ENCODE measurements at places on chromosomes 11 and 22.

- DNase-seq: peak; percentile 5
Observed at GRCh38 chr22:19260804-19261203, 30.7 kb downstream of the CLTCL1 start.

GRCh38 chr11:62601122-62601371 lies 618 bp downstream of the MTA2 start:
- DNase-seq: no peak

DNA sequence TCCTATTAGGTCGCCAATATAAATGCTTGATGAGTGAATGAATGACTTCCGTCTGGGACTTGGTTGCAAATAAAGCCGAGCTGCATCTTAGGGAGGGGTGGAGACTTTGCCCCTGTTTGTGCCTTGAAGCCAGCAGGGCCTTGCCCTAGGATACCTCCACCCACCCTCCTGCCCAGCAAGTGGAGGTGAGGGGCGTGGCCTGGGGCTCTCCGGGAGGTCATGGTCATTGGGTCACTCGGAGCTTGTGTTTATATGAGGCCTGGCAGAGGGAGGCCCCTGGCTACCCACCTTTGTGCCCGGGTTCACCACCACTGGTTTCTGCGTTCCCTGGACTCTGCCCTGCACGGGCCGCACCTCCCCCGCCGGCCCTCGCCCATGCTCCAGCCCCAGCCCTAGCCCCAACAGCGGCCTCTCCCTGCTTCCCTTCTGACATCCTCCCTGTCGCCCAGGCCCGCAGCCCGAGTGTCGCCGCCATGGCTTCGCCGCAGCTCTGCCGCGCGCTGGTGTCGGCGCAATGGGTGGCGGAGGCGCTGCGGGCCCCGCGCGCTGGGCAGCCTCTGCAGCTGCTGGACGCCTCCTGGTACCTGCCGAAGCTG lies 4.3 kb downstream of the MPST start:
- no peak for DNase-seq

GRCh38 chr11:35318977-35319925 lies 100.1 kb downstream of the SLC1A2 start:
- DNase-seq: peak; percentile 12

GRCh38 chr22:46576556-46577367 lies 39.3 kb upstream of the CELSR1 start:
- peak; percentile 68 for DNase-seq

DNA sequence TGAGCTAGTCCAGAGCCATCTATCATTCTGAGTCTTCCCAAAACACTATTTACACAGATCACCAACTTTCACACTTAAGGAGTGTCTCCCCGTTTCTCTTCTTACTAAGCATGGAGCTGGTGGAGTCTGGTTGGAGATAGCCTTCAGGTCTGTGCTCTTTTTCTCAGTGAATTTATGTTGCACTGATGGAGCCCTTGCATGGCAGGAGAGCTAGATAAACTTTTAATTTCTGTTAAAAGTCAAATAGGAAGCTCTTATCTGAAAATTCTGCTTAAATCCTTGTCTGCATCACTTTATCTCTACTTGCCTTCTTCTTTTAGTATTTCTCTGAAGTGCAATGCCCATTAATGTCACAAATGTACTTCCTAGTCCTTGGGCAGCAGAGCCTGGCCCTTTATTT lies 63.4 kb downstream of the ST3GAL4 start:
- no peak for DNase-seq

DNA sequence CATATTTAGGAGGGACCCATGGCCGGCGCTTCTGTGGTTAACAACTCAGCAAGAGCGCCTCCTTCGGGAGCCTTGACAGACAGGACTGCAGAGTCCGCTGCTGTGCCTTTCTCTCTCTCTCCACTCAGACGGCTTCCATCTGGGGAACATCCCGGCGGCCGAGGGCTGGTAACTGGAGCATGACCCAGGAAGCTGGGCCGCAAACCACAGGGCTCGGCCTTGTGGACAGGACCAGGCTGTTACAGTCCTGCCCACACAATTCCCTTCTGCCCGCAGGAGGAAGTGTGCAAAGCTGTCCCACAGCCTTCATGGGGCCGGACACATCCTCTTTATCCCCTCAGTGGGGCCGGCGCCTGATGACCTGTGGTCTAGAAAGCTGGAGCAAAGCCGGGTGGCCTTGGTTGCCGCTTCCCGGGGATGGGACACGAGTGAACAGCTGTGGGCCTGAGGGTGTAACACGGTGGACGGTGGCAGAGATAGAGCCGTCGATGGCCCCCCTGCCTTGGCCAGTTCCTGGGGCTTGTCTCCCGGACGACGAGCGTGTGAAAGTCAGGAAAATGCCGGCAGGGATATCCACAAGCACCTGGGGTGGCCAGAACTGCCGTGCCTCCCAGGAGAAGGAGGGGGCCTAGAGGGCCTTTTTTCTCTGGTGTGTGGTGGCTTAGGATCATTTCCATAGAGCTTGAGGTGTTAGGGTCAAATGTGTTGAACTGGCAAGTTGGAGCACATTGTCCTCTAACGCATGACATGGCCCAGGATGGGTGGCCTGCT lies 50.1 kb downstream of the FBLN1 start:
- DNase-seq: no peak

DNA sequence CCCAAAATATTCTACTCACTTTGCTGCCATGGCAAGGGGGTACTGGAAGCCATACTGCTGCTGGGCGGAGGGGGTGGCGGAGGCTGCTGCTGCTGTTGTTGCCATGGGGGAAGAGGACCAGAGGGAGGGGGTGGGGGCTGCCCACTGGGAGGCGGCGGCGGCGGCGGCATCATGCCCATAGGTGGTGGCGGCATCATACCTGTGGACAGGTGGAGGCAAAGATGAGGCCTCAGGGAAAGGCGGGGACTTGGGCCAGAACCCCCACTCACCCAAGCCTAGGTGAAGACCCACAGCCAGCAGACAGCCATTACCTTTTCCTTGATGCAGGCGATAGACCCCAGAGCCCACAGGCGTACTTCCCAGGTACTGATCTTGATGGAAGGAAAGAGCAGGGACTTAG lies 7.1 kb upstream of the PYGM start:
- DNase-seq: no peak

DNA sequence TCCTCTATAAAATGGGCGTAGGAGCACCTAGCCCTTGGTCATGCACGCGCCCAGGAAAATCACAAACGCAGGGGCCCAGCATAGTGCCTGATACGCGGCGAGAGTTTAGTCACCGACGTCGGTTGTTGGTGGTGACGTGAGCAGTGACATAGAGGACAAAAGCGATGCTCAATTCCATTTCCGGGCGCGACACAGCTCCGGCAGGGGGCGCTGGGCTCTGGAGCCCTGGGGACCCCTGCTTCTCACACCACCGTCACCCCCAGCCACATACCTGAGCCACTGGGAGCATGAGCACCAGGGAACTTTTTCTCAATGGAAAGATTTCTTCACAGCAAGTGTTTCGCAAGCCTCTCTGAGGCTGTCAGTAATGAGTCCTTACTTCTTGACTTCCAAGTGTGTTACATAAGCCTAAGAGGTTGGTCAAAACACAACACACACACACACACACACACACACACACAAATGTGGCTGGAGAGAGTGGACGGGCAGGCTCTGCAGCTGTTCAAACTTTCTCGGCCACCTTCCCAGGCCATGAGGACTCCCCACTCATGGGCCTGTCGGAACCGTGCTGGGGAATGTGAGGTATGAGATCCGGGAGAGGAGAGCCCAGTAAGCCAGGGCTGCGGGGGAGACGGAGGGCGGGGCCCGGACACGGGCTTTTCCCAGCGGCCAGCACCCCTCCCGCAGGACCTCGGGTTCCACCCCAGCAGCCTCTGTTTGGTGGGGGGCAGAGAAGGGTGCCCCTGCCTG lies 36.9 kb upstream of the LINC01488 start:
- DNase-seq: no peak

- no peak for DNase-seq
Observed at GRCh38 chr22:48310740-48311139, 1516.9 kb downstream of the BRD1 start.

DNA sequence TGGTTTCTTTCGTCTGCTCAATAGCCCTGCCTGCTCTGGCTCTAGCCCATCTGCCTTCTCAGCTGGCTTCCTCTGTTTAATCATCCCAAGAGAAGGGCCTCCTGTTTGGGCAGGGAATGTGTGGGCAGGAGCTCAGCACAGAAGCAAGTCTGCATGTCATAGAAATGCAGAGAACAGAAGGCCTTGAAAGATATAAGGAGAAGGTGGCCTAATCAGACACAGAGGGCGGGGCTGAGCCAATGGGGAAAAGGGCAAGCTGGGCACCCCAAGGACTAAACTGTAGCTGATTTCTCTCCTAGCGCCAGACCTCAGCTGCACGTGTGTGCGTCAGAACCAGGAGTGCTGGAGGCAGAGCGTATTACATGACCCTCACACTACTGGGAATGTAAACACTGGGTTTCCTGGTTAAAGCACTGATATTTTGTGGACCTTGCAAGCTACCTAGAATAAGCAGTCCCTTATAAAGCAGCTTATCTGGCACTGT lies 7.6 kb upstream of the CCKBR start:
- no peak for DNase-seq

- DNase-seq: no peak
Observed at GRCh38 chr11:47908198-47908597, 60.0 kb upstream of the NUP160 start.

DNA sequence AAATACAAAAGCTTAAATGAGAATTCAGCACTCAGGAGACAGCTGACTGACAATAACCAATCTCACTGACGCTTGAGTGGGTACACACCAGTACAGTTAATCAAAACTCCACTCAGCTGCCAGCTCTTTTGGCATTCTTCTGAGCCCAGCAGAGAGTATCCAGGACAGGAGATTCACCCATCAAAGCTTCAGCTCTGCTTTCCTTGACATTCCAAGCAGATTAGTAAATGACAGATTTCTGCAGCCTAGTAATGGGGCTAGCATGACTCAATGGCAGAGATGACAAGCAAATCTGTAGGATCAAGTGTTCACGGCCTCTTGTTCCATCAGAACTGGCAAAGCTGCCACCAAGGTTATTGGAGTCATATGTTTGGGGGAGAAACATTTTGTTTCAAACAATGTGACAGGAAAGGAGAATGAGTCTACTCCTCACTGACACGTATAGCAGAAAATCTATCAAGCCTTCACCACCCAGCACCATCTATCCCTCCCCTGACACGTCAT lies 420.0 kb downstream of the DYNC2H1 start:
- no peak for DNase-seq
